ENCODE measurements at places on chromosomes 16 and 17. TPM values are rescaled to one million over a fixed set of nuclear protein-coding genes. Genes with fewer than 3 reads are reported as not detected.
A peak's percentile ranks its signal among the peaks of the same experiment; 100 is the strongest.

GRCh38 chr16:87384162-87384874 is 742 bp upstream of the FBXO31 start:
- H3K4me3 ChIP-seq: peak overlapping the region; percentile 77
- peak; percentile 81 for DNase-seq
- H3K36me3 ChIP-seq: no peaks in the 10 kb centered on the region

DNA sequence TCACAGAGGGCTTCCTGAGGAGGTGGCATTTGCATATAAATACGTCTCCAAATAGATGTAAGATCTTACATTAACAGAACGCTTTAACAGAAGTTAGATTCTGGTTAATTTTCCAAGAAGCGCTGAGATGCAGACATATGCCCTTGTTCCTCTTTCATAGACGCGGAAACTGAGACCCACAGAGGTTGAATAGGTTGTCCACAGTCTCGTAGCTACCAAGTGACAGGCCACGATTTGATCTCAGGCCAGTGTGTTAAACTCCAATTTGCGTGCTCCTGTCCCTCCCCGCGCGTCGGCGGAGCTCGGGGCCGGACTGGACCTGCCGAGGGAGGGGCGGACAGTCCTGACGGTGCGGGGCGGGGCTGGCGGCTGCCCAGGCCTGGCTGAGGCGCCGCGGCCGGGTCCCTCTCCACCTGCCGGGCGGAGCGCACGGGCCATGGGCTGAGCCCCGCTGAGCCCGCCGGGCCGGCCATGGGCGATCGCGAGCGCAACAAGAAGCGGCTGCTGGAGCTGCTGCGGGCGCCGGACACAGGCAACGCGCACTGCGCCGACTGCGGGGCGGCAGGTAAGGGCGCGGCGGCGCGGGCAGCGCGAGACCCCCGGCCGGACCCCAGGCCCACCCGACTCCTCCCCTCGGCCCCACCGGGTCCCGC is at the start of gene ADAP2:
TSS of gene ADAP2 (plus strand) at position 402 of the 653 bp plus-strand sequence. CDS start at position 472, 70 bp downstream.
- no peaks in the 10 kb centered on the region for H3K36me3 ChIP-seq
- peak; percentile 59 for DNase-seq
- H3K4me1 ChIP-seq: peaks cover 5% of the 10 kb centered on the region
- peak within 1 kb of the TSS; percentile 71 for H3K4me3 ChIP-seq

DNA sequence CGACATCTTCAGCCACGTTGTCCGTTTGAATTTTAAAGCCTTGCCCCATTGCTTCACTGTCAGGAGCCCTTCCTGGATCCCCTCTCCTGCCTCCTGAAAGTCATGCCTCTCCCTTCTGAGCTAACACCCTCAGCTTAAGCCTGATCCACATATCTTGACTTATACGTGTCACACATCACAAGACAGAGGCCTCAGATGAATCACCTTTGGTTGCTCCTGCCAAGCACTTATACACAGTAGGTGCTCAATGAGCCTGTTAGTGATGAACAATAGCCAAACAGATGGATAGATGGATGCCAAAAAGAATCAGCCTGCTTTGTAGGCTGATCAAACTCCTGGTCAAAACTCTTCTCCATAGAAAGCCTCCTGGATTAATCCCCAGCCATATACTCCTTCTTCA is 31.8 kb downstream of the PITPNM3 start:
- H3K36me3 ChIP-seq: no peaks in the 10 kb centered on the region

DNA sequence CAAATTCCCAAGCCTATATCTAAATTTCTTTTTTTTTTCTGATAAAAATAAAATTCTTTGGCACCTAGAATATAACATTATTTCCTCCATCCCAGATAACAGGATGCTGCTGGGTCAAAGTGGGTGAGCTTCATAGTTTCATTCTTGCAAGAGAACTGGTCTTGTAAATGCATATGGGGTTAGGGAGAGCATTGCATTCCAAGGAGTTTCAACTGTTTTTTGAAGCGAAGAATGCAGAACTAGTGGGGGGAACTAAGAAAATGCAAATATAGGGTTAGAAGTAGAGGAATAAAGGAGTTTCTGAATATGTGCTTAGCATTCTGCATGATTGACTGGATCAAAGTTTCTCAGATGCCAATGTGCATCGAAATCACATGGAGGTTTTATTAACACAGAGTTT is 347.2 kb upstream of the XYLT1 start:
- no peak overlapping the region for H3K4me3 ChIP-seq
- DNase-seq: no peak
- no peaks in the 10 kb centered on the region for H3K27me3 ChIP-seq
- H3K36me3 ChIP-seq: no peaks in the 10 kb centered on the region

- no peak overlapping the region for H3K4me3 ChIP-seq
- no peaks in the 10 kb centered on the region for H3K36me3 ChIP-seq
- peak; percentile 52 for DNase-seq
- no peaks in the 10 kb centered on the region for H3K27me3 ChIP-seq
- no peak overlapping the region for H3K27ac ChIP-seq
Observed at GRCh38 chr16:27572711-27573110, 22.8 kb downstream of the KATNIP start.

- no peaks in the 10 kb centered on the region for H3K36me3 ChIP-seq
- H3K27ac ChIP-seq: peak overlapping the region; percentile 86
- peaks cover 33% of the 10 kb centered on the region for H3K4me1 ChIP-seq
Observed at GRCh38 chr16:19522397-19522732, 467 bp upstream of the GDE1 start.

DNA sequence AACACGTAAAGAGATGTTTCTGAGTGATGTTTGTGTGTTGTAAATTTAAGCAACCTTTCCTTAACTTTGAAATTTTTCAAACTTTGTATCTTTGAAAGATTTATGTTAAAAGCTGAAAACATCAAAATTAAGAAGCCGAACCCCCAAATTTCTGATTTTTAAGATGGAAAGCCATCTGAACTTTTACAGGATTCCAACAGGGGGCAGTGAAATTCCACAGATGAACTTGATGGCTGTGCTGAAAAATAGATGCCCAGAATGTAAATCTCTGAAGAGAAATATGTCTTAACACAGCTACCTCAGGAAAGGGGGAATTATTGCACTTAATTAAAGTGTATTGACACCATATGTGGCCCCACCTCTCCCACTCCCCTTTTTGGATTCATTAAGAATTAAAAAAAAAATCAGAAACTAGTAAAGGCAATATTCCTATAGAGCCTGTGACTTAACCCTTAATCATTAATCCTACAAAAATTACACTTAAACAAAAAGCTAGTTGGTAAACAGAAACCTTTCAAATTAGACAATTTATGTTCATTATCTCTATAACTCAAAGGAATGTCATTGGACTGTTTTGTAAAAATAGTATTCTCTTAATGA is 597.9 kb downstream of the KCNJ2 start:
- no peaks in the 10 kb centered on the region for H3K27me3 ChIP-seq
- H3K27ac ChIP-seq: no peak overlapping the region
- H3K36me3 ChIP-seq: no peaks in the 10 kb centered on the region
- no peak for DNase-seq
- no peaks in the 10 kb centered on the region for H3K4me1 ChIP-seq
- no peak overlapping the region for H3K4me3 ChIP-seq

DNA sequence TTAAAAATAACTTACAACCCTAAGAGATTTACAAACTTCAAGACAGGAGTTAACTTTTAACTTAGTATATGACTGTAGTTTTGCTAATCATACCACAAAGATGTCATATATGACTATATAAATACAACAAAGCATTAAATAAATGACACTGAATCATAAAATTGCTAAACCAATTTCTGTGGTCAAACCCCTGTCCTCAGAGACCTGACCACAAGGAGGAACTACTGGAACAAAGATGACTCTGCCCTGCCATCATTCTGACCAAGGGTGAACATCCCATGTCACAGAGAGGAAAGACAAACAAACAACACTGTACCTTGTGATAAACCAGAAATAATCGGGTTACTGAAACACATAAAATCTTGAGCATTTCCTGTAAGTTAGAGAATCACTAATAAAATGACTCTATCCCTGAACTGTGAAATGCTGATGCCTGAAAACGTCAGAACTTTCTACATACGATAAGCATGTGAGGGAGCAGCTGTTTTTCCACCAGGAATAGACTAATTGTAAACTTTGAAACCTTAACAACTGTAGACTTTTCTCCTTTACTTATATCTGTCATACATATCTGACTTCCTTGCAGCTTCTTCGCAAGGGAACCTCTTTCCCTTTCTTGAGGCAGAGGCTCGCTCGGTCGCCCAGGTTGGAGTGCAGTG is 47.9 kb downstream of the WDR59 start:
- no peaks in the 10 kb centered on the region for H3K4me1 ChIP-seq
- H3K27ac ChIP-seq: no peak overlapping the region
- H3K36me3 ChIP-seq: peaks cover 3% of the 10 kb centered on the region
- no peaks in the 10 kb centered on the region for H3K27me3 ChIP-seq

GRCh38 chr17:44005527-44006271 is 1.3 kb downstream of the NAGS start:
- H3K36me3 ChIP-seq: peaks cover 12% of the 10 kb centered on the region
- H3K27me3 ChIP-seq: no peaks in the 10 kb centered on the region
- H3K27ac ChIP-seq: no peak overlapping the region

- no peak overlapping the region for H3K27ac ChIP-seq
- no peak for DNase-seq
- no peak overlapping the region for H3K4me3 ChIP-seq
- no peaks in the 10 kb centered on the region for H3K36me3 ChIP-seq
- H3K27me3 ChIP-seq: no peaks in the 10 kb centered on the region
Observed at GRCh38 chr17:74220219-74220618, 6.8 kb downstream of the TTYH2 start.

DNA sequence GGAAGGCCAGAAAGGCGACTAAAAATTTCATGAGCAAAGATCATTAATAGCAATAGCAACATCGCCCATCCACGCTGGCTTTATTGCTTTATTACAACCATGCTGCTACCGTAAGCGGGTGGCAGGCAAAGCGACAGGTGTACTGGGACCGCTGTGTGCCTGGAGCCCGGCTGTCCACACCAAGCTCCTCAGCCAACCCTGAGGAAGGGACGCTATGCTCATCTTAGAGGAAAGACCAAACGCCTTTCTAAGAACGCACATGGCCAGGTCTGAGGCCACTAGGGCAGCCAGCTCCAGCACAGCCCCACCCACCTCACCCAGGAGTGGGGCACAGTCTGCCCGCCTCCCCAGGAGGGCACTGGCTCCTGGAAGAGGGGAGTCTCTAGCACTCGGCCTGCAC is 28.0 kb downstream of the PEMT start:
- no peak for DNase-seq
- no peaks in the 10 kb centered on the region for H3K36me3 ChIP-seq
- peaks cover 38% of the 10 kb centered on the region for H3K4me1 ChIP-seq

DNA sequence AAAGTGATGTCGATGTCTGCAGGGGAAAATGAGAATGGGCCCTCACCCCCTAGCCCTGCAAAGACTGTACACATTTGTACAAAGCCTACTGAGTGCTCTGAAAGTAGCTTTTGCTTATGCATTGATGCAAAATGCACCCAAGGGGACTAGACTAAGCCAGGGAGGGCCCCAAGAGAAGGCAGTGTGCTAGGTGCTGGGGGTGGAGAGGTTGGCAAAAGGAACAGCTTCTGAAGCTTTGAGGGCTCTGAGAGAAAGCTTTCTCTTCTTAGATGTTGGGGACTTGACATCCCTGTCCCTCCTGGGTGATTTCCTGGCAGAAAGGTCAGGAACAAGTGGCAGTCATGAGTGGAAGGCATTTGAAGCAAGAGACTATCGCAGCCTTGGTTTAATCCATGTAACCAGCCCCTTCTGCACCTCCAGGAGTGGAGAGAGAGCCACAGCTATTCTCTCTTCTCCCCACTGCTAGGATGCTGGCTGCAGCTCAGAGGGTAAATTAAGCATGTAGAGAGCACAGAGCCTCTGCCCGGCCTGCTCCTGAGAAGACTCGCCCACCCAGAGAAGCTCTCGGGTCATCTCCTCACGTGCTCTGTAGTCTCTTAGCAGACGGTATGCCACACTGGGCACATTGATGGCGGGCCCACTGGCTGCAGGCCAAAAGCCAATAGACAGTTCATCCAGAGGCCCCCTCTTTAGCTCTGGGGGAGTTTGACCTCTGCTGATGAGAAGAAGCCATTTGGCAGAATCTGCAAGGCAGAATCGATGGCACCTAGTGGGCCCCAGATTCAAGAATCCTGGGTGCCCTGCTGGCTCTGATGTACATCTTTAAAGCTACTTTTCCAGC is 221.4 kb downstream of the MSI2 start:
- H3K27me3 ChIP-seq: no peaks in the 10 kb centered on the region
- H3K36me3 ChIP-seq: no peaks in the 10 kb centered on the region
- H3K4me1 ChIP-seq: peaks cover 48% of the 10 kb centered on the region
- H3K4me3 ChIP-seq: no peak overlapping the region
- DNase-seq: no peak

GRCh38 chr16:30972872-30973271 is 12.1 kb upstream of the HSD3B7 start:
- no peak overlapping the region for H3K27ac ChIP-seq
- H3K36me3 ChIP-seq: peaks cover 12% of the 10 kb centered on the region
- no peaks in the 10 kb centered on the region for H3K4me1 ChIP-seq
- no peaks in the 10 kb centered on the region for H3K27me3 ChIP-seq
- H3K4me3 ChIP-seq: no peak overlapping the region

GRCh38 chr17:1648173-1648962 is 1.3 kb downstream of the RILP start:
- peak overlapping the region; percentile 100 for H3K27ac ChIP-seq
- H3K36me3 ChIP-seq: no peaks in the 10 kb centered on the region
- peaks cover 30% of the 10 kb centered on the region for H3K4me1 ChIP-seq
- peak overlapping the region; percentile 64 for H3K4me3 ChIP-seq
- peak; percentile 67 for DNase-seq
- H3K27me3 ChIP-seq: no peaks in the 10 kb centered on the region

GRCh38 chr16:47815655-47816054 is 340.1 kb downstream of the ABCC12 start:
- no peaks in the 10 kb centered on the region for H3K4me1 ChIP-seq
- no peak for DNase-seq
- no peak overlapping the region for H3K27ac ChIP-seq
- H3K27me3 ChIP-seq: peaks cover 2% of the 10 kb centered on the region
- H3K4me3 ChIP-seq: no peak overlapping the region

- no peak for DNase-seq
- no peaks in the 10 kb centered on the region for H3K36me3 ChIP-seq
- no peaks in the 10 kb centered on the region for H3K27me3 ChIP-seq
Observed at GRCh38 chr16:10856042-10856441, 21.0 kb upstream of the CIITA start.

- no peak overlapping the region for H3K4me3 ChIP-seq
- no peak for DNase-seq
- peaks cover 23% of the 10 kb centered on the region for H3K4me1 ChIP-seq
- no peaks in the 10 kb centered on the region for H3K27me3 ChIP-seq
Observed at GRCh38 chr17:57599271-57600045, 145.6 kb downstream of the CCDC182 start.

- no peak for DNase-seq
- H3K36me3 ChIP-seq: no peaks in the 10 kb centered on the region
- peaks cover 2% of the 10 kb centered on the region for H3K4me1 ChIP-seq
- no peak overlapping the region for H3K4me3 ChIP-seq
Observed at GRCh38 chr17:77684803-77685798, 273.4 kb upstream of the TNRC6C start.

- peak overlapping the region; percentile 82 for H3K27ac ChIP-seq
- H3K27me3 ChIP-seq: no peaks in the 10 kb centered on the region
- H3K4me1 ChIP-seq: peaks cover 91% of the 10 kb centered on the region
- no peak overlapping the region for H3K4me3 ChIP-seq
- no peaks in the 10 kb centered on the region for H3K36me3 ChIP-seq
Observed at GRCh38 chr16:89357055-89357816, 133.1 kb downstream of the ANKRD11 start.

- H3K27ac ChIP-seq: no peak overlapping the region
- no peaks in the 10 kb centered on the region for H3K4me1 ChIP-seq
Observed at GRCh38 chr17:36703860-36704266, 102.5 kb downstream of the MRM1 start.

Gene ITGB3
- polyA plus RNA-seq: 0.77 TPM

Gene KRTAP4-6
- not detected for polyA plus RNA-seq

Gene GAS2L2
- polyA plus RNA-seq: 0.15 TPM

Gene RAB11FIP4
- polyA plus RNA-seq: 0.08 TPM

Gene SPN
- 0.13 TPM for polyA plus RNA-seq

Gene CES5A
- not detected for polyA plus RNA-seq

Gene LUC7L
- 36.7 TPM for polyA plus RNA-seq

Gene KCNJ18
- 0.03 TPM for polyA plus RNA-seq

Gene ZNF689
- polyA plus RNA-seq: 3.6 TPM

Gene MAPT
- polyA plus RNA-seq: 16.0 TPM

Gene CNGB1
- not detected for polyA plus RNA-seq

Data from psoas muscle (tissue), 8 donors.